Activated naive CD4-positive, alpha-beta T cell treated with anti-CD3 and anti-CD28 coated beads, Interleukin-2, amount 10 ng/mL, durations not matched to agents 7 days and 5 days (primary cell): ENCODE measurements at places on chromosomes 7 and 10.

DNA sequence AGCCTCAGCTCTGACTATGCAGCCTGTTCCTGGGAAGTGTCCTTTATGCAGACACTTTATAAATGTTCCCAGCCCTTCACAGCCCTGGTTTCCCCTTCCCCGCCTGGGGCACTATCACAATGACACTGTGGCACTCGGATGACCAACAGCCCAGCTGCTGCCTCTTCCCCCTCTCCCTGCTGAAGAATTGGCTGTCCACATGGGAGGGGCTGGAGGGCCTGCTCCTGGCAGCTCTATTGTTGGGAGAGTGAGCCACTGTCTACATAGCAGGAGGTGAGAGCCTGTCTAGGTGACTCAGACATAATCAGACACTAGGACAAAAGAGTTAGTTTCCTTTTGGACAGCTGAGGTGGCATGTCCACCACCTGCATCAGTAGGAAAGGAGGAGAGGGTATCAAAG lies 437.5 kb downstream of the PLXNA4 start:
- DNase-seq = no peak

DNA sequence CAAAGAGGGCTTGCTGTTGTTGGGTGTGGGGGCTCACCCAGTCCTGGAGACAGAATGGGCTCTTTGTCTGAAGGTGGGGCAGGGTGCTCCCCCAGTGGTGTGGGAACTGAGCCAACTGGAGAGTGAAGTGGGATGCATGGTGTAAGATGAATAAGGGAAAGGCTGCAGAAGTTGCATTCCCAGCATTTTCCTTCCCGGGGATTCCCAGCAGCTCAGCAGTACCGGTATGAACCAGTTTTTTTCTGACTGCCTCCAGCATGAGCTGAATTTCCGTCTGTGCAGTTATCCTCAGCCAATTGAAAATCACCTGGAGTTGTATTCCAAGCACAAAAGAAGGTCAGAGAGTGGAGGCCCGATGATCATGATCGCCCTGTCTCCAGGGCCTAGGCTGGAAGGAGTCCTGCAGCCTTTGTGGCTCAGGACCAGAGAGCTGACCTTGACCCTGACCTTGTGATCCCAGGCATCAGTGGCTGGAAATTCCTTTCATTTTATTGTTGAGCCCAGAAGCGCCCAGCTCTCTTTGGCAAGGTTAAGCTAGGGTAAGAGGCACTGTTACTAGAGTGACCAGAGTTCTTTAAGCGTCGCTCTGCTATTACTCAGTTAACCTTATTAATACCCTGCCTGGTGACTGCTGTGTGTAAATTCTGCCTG lies 33.4 kb downstream of the OGDH start:
- DNase-seq = no peak

DNA sequence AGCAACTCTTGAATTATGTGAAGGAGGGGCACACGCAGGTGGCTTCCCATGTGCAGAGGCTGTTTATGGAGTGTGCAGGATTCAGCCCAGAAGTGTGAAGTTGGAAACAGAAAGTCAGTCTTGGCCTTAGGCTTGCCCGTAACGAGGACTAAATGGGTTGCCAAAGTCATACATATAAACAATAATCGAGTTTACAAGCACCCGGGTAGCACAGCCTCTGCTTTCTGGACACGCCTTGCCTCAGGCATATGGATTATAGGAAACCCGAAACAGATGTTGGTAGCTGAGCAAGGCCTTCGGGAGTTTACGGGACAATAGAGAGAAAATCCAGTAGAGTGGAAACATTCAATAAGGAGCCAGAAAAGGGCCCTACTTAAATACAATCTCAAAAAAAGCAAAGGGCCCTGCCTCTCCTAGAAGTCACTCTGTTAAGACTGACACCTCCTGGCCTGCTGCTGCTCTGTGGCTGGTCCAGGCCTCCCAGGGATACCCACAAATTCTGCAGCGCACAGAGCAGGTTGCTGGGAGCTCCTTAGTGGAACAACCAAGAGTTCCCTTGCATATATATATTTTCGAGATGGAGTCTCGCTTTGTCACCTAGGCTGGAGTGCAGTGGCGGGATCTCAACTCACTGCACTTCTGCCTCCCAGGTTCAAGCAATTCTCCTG lies 48.5 kb downstream of the SMKR1 start:
- no peak for DNase-seq

DNA sequence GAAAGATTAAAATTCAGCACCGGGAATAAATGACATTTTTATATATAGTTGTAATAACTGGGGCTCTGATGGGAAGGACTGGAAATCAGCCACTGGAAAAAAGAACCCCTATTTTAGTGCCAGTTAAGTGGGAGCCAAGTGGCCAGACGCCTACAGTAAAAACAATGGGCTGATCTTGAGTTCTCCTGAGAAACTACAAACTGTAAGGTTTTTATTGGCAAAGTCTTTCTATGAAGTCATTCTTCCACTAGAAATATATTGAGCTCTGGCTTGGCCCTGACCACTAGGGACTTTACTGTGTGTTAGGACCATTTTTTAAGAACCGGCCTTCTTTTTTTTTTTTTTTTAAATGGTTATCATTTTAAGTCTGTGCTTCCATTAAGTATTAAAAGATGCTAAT lies 79.6 kb downstream of the ZNF22 start:
- DNase-seq = no peak

DNA sequence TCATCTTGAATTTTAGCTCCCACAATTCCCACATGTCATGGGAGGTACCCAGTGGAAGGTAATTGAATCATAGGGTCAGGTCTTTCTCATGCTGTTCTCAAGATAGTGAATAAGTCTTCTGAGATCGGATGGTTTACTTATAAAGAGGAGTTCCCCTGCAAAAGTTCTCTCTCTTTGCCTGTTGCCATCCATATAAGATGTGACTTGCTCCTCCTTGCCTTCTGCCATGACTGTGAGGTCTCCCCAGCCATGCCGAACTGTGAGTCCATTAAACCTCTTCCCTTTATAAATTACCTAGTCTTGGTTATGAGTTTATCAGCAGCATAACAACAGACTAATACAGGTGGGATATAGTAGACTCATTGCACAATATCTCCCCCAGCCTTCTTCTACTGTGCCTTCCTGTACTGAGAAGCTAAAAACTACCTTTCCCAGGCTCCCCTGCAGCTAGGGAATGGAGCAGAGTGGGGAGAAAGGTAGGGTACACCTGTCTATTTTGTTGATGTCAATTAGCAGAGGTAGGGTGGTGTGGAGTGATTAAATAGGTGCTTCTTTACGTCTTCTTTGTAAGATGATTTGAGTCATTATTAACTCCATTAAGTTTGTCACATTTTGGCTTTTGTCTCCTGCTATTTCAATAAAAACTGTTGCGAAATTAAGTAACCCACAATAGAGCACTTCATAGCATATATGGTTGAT lies 48.2 kb upstream of the EBLN1 start:
- no peak for DNase-seq

- DNase-seq = no peak
These were observed 5.0 kb downstream of the EPHB6 start for GRCh38 chr7:142859829-142860228.

GRCh38 chr10:116905845-116906210 lies 56.5 kb downstream of the ENO4 start:
- no peak for DNase-seq

- no peak for DNase-seq
These were observed 19.9 kb downstream of the TCAF1 start for GRCh38 chr7:143882020-143882603.

DNA sequence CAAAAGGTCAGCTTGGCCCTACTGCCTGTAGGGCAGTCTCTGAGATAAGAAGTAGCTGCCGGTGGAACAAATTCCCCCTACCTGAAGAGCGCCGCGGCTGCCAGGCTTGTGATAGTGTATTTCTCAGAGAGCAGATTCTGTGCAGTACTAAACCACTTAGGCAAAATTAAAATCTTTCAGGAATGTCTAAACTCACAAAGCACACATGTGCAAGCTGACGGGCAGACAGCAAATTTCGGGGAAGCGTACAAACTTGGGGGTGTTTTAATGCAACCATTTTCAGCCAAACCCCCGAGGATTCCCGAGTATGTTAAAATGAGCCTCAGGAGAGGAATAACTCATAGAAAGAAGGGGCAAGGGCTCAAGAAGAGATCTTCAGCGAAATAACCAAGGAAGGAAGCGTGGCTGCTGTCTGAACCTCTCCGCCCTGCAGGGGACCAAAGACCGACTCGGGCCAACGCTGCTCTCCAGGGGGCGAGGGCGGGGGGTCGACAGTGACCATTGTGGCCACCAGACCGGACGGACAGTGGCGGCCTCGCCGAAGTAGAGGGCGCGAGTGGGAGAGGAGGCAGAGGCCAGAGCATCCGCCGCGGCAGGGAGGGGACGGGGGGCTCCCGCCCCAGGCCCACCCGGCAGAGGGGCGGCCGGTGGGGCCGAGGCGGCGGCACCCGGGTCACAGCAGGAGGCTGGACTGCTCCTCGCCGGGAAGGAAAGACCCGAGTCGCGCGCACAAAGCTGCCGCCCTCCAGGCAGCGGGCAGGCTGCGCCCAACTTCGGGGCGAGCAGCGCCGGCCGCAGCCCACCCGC lies 819 bp downstream of the HYCC1 start:
- peak; percentile 47 for DNase-seq

GRCh38 chr10:110433740-110434139 lies 64.0 kb upstream of the DUSP5 start:
- peak; percentile 11 for DNase-seq

DNA sequence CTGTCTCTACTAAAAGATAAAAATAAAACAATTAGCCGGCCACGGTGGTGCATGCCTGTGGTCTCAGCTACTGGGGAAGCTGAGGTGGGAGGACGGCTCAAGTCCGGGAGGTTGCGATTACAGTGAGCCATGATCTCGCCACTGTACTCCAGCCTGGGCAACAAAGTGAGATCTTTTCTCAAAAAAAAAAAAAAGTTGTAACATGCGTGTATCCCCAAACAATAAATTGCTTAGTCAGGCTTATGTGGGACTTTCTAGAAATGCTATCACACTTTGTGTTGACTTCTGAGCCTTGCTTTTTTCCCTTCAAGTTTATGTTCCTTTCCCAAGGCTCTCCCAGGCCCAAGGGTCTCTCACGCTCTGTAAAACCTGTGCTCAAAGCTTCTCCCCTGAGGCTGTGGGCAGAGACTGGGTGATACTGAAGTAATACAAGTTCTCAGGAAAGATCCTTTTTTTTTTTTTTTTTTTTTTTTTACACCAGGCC lies 88.0 kb upstream of the TNS3 start:
- no peak for DNase-seq
